Left colon (tissue), 2 donors: ENCODE measurements at places on chromosomes 12 and 14. TPM values are rescaled to one million over a fixed set of nuclear protein-coding genes. Genes with fewer than 3 reads are reported as not detected.

DNA sequence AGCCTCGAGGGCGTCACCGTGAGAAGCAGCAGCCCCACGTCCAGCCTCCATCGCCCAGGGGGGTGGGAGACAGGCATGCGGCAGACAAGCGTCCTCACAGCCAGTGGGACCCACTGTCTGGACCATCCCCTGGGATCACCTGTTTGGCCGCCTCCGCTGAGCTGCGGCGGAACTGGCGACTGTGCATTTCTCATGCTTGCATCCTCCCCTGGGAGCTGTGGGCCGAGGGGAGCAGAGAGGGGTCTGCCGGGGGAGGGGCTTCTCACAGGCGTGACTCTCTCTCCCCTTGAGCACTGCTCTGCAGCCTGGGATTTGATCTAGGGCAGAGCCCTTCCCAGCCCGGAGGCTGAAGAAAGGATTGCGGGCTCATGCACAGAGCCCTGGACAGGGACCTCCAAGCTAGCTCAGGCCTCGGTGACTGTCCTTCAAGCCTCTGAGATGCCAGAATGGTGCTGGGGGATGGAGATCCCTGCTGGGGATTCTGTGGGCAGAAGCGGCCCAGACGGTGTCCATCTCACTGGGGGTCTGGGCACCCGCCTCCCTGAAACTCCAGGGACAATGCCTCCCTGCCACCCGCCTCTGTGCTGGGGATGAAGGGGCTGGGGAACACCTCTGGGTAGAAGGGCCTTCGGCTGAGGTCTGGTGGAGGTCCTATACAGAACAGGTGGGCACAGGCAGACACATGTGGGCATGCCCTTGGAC lies 61.1 kb downstream of the PRIMA1 start:
- DNase-seq, result no peak

- no peak for DNase-seq
Observed at GRCh38 chr12:12818701-12819100, 5.6 kb downstream of the DDX47 start.

- DNase-seq, result no peak
Observed at GRCh38 chr14:73637830-73638229, 7.0 kb upstream of the DNAL1 start.

The RPS6KL1 gene
- 13.3 TPM for total RNA-seq

DNA sequence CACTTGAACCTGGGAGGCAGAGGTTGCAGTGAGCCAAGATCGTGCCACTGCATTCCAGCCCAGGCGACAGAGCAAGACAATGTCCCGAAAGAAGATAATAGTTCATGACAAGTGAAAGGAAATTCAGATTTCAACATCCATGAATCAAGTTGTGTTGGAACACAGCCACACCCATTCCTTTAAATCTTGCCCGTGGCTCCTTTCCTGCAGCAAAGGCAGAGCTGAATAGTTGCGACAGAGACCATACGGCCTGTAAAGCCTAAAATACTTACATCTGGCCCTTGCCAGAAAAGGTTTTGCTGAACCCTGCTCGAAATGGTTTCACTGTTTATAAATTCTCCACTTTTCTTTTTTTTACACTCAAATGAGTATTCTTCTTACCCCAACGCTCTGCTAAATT lies 17.7 kb upstream of the ITPK1 start:
- DNase-seq, result no peak

DNA sequence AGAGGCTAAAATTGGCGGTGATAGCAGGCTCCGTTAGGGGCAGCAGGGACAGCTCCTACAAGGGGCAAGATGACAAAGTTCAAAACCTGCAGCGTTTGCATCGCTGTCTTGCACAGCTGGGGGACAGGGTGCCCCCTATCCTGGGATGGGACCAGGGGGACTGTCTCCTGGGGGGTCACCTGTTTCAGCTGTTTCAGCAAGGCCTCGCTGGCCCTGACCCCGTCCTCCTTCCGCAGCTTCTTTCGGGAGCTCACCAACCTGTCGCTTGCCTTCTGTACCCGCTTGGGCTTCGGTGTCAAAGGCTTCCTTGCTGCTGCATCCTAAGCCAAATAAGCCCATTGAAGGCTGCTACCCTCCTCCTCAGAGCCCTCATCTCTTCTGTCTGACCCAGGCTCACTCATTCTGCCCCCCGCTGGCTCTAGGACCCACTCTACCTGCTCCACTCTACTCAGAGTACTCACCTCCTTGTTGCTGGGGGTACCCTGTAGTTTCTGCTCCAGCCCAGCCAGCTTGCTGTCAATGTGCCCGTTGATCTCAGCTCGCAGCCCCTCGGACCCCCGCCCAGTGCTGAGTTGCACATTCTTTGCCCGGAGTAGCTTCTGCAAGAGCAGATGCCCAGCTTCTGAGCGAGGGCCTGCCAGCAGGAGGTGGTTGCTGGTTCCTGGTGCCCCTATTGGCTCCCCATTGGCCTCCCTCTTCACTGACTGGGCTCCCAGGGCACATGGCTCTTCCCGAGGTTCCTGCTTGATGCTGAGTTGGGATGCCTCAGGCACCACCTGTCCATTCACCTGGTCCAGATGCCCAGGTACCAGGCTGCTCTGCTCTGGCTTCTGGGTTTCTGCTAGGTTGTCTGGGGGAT lies 12.4 kb upstream of the PRKAG1 start:
- DNase-seq, result no peak
